ENCODE measurements at places on chromosomes 3 and 15.

DNA sequence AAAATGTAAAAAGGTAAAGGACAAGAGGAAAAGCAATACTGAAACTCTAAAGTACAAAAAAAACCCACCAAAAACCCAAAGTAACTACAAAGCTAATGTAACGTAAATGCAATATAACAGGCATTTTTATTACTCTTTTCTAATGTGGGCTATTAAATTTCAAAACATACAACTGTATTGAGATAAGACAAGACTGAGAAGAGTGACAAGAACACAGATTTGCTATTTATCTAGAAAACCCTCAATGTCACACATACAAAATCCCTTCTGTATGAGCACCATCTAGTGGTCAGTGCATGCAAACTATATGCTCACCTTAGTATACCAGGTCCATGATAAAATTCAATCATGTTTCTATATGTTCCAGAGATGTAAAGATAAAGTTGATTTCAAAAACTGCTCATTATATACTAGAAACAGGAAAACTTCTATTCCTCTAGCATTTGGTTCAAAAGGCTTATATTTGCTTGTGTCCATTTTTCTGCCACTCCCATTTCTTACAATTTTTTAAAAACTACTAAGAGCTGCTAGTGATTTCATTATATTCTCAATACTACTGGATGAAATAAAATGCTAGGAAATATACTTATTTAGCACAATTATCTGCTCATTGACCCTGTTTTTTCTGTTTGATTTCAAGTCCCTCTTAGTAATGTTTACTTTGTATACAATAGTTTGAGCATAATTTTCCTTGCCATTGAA is 111.4 kb downstream of the DLG1 start:
- no peak for DNase-seq

- DNase-seq, result no peak
These were observed 2.7 kb downstream of the TYRO3 start for GRCh38 chr15:41561777-41562145.

GRCh38 chr3:132225664-132226063 is 91.5 kb upstream of the ACP3 start:
- DNase-seq, result no peak

GRCh38 chr3:98026425-98027084 is 8.6 kb downstream of the GABRR3 start:
- no peak for DNase-seq

DNA sequence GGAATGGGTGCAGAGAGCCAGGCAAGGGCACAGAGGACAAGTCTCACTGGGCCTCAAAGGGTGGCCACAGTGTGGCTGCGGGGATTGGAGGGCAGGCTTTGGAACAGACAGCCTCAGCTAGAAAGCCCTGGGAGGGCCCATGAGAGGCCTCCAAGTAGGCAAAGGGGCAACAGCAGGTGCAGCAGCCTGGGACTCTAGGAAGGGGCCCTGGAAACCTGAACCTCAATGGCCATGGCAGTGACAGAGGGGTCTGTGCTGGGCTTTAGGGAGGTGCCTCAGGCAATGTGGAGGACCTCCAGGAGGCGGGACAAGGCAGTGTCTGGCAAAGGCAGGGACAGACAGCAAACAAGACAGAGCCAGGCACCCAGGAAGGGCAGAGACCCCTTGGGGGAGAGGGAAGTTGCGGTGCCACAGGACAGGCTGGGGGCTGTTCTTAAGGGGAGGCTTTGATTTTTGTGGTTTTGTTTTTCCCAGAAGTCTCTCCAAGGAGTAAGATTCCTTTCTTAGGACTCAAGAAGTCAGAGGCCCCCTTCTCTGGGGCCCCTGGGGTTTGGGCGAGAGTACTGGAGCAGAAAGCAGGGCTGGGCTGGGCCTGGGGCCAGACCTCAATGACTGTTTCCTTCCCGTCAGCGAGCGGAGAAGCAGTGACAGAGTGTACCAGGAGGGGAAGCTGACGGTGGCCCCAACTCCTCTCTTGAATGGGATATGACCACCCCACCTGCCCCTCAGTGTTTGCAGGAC is 9.7 kb downstream of the STOML1 start:
- peak; percentile 62 for DNase-seq

DNA sequence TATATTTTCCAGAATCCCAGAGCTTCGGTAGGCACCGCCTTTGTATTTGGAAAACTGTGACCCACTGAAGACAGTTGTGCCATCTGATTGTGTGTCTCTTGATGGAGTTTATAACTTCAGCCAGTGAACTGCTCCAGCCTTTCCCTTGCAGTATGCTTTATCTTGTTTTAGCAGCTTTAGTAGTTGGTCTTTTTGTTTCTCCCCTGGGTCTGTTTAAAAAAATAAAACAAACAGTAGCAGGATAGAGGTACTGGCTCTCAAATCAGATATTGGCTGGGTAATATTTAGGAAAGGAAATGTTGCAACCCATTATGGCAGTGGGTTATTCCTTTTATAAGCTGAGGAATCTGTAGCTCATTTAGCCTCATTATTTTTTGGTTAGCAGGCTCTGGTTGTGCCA is 151.5 kb upstream of the BFSP2 start:
- no peak for DNase-seq

DNA sequence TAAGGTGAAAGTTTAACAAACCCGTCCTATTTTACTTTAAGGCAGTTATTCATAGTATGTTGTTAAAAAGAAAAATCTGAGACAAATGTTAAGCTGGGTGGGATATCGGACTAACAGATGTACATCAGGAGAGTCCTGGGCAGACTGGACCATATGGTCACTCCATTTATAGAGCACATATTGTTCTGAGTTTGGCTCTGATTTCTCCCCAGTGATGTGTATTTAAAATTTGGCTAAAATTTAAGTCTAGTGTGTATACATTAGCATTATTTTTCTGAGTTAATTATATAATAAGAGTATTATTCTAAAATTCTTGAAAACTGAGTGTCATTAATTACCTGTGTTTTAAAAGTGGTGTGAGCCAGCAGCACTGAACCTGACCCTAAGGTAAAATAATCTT is 6.1 kb downstream of the GMPS start:
- no peak for DNase-seq

- no peak for DNase-seq
These were observed 646.2 kb downstream of the NTRK3 start for GRCh38 chr15:87610366-87610765.

GRCh38 chr15:64143276-64143675 is 8.3 kb upstream of the SNX22 start:
- DNase-seq, result no peak

- DNase-seq, result no peak
These were observed 177.5 kb downstream of the TLE3 start for GRCh38 chr15:69920221-69920620.

DNA sequence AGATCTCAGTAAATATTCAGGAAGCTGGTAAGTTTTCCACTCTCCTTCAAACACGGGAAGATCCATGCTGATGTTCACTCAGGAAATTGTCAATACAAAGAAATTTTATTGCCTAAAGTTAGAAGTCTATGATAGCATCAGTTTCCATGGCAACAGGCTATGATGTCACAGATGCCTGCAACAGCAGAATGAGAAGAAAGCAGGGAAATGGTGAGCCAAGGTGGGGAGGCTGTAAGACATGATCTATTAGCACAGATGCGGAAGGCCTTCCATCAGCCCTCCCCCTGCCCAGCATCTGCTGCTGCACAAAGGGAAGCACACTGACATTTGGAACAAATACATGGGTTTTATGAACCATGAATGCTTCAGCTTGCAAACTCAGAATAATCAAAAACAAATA is 28.6 kb downstream of the EPHB1 start:
- DNase-seq, result no peak

- no peak for DNase-seq
These were observed 3.9 kb downstream of the ZDHHC19 start for GRCh38 chr3:196207159-196207832.

DNA sequence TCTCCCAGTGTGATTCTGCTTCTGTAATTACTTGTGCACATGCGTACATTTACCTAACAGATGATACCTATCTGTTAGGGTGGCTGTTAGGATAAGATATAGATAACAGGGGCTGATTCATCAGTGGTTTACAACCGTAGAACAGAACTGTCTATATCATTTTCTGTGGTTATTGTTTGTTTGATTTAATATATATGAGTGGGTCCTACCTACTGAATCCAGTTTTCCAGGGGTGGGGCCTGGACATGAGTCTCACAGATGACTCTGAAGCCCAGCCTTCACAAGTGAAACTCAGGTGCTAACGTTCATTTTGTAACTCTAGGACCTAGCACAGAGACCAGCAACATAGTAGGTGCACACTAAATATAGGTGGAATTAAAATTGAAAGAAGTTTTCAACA is 10.4 kb upstream of the ACAP2 start:
- no peak for DNase-seq

- no peak for DNase-seq
These were observed 397.5 kb downstream of the ZIC4 start for GRCh38 chr3:147008886-147009285.

DNA sequence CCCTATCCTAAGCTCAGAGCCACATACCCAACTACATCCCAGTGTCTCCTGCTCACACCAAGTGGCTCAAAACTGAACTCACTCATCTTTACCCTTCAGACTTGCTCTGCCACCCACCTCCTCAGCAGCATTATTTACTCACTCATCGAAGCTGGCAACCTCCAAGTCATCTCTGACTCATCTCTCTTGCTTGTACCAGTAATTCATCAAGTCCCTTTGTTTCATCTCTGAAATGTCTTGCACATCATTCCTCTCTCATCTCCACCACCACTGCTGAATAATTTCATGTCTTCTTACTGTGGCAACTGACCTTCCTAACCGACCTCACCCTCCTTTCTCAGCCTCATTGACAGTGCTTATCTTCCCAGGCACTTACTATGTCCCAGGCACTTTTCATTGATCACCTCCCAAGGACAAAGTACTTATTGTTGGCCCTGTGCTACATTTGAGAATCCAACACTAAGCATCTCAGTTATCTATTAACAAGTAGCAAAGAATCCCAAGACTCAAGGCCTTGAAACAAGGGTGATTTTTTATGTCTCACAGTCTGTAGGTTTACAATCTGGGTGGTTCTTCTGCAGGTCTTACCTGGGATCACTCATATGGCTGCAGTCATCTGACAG is 82.0 kb downstream of the MRPL46 start:
- peak; percentile 71 for DNase-seq

DNA sequence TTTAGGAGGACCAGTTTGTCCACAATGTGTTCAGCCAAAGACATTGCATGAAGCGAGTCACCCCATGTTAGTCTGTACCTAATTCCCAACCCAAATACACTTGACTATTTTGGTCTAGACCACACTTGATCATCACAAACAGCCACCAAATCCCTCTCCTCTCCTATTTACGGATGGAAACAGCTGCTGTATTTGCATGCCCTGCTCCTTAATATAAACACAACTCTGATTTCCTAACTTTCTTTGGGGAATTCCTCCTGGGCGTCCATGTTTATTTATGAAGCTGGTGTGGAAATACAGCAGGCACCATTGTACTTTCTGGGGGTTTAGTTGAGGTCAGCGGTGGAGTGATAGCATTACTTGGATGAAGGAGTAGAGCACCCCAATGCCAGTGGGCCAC is 235.2 kb downstream of the TLE3 start:
- DNase-seq, result no peak

DNA sequence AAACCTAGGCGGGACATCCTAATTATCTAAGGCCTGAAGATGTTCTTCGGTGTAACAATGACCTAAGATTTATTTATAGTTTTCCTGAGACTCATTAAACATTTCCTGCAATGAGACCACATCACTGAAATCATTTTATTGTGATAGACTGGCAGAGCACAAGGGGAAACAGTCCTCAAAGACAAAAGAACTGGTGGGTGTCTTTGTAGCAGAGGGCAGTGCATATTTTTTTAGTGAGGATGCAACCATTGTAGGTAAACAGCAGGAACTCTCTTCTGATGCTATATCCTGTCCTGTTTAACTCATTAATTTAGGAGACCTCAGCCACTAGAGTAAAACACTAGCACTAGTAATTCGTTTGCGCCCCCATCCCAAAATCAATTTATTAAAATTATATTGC is 100.0 kb downstream of the MAGI1 start:
- DNase-seq, result no peak

- no peak for DNase-seq
These were observed 10.9 kb downstream of the TRIP4 start for GRCh38 chr15:64398575-64398974.

- peak; percentile 68 for DNase-seq
These were observed 24.4 kb upstream of the FRMD4B start for GRCh38 chr3:69410301-69410700.

DNA sequence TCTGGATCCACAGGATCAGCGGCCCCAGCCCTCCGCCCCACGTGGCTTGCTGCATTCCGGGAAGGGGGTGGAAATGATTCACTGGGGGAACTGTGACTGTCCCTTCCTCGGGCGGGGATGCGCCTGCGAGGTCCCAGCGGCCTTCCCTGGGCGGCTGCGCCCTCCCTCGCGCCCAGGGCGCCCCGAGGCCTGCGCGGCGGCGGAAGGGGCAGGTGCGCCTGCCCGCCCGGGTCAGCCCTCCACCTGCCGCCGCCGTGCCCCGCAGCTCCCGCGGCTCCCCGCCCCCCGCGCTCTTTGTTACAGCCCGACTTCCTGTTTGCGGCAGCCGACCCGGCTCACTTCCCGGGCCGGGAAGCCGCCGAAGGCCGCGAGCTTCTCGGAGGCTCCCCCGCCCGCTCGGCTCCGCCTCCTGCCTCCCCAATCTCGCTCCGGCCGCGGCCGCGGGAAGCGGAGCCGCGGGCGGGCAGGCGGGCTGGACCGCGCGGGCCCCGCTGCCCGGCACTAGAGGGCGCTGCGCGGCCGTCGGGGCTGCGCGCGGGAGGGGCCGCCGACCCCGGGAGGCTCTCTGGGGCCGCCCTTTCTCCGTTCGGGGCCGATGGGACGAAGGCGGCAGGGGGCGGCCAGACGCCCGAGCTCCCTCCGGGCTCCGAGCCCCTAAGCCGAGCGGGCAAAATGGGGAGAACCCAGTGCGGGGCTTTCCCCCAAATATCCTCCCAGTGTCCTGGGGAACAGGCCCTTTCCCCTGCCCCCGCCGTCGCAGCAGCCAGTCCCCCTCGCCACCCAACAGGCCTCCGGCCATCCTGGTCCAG is 11.5 kb upstream of the CHAC1 start:
- peak; percentile 68 for DNase-seq

DNA sequence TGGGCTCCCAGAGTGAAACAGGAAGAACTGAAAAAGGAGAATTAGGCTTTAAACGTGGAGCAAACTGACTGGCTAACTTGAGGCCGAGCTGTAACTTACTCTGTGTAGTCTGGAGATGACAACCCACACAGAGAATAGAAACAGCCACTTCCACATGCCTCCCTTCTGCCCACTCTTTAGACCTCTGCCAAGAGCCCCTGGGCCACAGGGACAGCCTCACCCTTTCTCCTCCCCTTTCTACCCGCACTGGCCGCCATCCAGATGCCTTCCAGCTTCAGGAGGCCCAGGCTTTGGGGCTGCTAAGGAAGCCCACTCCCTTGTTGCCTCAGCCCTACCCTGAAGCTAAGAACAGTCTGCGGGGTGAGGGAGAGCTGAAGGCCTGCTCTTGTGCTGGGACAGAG is 6.8 kb downstream of the ARHGAP31 start:
- no peak for DNase-seq

DNA sequence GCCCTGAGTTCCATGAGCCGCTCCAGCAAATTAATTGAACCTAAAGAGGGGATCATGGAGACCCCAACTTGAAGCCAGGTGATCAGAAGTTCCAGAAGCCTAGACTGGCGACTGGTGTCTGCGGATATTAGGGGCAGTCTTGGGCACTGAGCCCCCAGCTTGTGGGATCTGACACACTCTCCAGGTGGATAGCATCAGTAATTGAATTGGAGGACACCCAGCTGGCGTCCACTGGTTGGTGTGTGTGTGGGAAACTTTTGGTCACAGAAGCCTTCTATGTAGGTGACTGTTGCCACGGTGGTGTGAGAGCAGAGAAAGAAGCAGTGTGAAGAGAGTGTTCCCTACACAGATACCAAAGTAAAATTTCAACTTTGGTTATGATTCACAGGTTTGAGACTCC is 106.0 kb upstream of the ADPGK start:
- DNase-seq, result no peak
